ENCODE measurements at places on chromosomes 5 and 9. TPM values are rescaled to one million over a fixed set of nuclear protein-coding genes. Genes with fewer than 3 reads are reported as not detected.

Gene SLC27A6
- under 0.01 TPM for total RNA-seq

Gene CTNND2
- total RNA-seq = not detected

Gene PDCD1LG2
- 12.0 TPM for total RNA-seq

Gene ANKDD1B
- total RNA-seq = under 0.01 TPM
